ENCODE measurements at places on chromosomes 5 and 9.
A peak's percentile ranks its signal among the peaks of the same experiment; 100 is the strongest.

DNA sequence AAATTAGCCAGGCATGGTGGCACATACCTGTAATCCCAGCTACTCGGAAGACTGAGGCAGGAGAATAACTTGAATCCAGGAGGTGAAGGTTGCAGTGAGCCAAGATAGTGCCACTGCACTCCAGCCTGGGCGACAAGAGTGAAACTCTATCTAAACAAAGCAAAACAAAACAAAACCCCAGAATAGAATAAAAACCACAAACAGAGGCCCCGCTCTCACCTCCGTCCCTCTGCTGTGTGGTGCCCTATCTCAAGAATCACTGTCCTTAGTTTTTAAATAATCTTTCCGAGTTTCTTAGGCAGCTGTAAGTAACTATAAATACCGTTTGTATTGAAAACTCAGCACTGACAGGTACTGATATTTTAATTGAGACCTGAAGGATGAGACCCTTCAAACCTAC lies 42.7 kb upstream of the IER5L start:
- DNase-seq = no peak

DNA sequence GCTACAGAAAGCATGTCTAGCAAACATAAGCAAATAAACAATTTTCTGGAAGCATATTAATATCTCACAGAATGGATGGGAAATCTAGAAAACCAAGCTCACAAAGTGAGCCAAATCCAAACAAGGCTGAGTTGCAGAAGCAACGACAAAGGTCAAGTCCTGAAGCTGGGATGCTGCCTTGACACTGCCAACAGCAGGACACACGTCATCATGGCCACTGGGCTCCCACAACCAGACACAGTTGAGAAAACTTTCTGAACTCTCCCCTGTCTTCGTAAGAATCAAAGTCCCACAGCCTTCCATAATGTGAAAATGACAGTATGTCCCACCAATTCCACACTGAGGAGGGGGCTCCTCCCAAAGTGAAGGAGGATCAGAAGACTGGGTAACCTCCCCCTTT lies 37.6 kb downstream of the EPB41L4A start:
- DNase-seq = no peak

DNA sequence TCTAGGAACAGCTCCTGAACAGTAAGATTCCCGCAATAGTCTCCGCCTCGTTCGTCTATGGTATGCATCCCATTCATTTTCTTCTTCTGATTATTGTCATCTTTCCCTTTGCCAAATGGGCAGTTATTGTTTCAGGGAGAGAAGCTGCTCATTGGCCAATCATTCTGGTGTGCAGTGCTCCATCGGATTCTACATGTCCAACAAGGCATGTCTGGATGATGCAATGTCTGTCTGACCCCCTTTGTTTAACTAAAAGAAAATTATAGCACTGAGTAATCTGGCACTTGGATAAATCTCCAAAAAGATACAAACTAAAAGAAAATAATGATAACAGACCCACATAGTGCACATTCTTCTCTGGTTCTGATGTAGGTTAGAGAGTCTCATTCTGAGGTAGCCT lies 515.6 kb upstream of the DMAC1 start:
- no peak for DNase-seq

DNA sequence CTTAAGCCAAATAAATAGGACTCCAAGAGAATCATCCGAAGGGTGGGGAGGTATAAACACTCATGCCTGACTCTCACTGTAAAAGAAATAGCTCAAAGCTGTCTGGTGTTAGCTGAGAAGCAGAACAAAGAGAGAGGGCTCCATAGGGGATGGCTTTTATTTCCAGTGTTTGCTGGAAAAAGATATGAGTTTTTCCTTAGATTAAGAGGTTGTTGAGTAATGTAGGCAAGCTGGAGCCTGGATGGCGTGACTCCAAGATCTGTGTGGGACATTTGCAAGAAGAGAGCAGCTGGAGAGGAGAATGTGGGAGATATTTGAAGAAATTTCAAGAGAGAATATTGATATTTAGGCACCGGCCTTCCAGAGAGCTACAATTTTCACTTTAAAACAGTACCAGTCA lies 793.7 kb upstream of the RGMB start:
- no peak for DNase-seq

DNA sequence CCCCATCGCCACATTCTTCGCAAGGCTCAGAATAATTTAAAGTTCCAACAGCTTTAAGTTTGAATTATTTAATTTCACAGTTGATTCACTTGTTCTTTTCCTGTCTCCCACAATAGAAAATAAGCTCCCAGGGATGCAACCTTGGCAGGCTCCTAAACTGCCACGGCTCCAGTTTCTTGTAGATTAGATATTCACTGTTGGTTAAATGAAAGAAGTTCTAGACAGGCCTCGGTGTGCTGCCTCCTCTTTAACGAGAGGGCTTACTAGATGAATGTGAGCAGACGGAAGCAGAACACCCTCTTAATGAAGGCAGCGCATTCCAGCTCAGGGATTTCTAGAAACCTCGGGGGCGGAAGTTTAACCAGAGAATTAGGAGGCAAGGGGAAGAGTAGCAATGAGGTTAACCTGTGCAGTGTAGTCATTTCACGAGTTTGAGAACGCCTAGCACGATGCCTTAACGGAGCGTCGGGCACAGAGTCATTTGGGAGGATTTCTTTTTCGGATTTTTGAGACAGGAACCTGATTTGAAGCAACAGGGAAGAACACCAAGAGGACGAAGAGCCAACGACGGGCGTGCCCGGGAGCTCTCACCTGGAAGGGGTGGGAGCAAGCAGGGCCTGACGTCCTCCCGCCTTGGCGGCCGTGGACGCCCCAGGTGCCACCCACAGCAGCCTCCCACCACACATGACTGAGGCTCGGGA lies 637 bp upstream of the SMC5 start:
- peak; percentile 50 for DNase-seq

DNA sequence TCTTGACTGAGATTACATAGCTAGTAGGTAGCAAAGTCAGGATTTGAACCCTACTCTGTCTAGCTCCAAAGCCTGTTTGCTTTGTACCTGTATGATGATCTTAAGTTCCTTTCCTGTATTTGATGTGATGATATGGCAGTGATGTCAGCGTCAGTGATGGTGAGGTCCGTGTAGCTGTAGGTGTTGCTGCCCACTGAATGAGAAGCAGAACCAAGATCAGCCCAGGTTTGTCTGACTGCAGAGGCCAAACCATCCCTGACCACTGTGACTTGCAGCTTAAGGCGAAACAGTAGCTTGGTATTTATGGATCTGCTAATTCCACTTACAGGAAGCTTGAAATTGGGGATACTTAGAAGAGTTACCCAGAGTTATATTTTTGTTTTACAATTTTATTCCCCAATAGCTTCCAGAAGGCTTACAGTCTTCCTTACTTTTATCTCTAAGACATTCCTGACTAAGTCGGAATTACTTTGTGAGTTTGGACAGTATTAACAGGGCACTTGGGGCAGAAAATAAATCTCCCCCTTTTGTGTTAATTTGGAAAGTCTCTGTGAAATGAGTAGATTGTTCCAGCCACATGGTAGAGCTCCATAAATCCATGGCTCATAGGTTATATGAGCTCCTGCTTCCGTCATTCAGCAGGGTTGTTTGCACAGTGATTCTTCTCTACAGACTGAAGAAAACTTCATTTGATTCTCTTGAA lies 273.4 kb downstream of the NR3C1 start:
- DNase-seq = no peak

- no peak for DNase-seq
Measured at GRCh38 chr5:158777647-158778350, 321.9 kb downstream of the EBF1 start.

DNA sequence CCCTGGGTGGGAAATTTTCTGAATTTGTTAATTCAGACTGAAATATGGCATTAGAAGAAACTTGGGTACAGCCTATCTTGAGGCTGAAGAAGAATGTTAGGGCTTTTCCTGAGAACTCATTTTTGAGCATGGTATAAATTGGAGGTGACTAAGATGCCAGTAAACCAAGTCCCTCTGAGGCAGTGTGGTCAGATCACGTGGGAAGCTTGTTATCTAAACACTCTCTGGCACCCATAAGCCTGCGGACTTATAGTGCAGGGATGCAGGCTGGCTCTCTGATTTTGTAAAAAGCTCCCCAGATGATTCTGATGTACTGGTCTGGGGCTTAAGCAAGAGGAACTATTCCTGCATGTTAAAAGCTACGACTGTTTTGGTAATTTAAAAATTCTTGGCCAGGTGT lies 34.3 kb downstream of the MTMR12 start:
- DNase-seq = peak; percentile 43

DNA sequence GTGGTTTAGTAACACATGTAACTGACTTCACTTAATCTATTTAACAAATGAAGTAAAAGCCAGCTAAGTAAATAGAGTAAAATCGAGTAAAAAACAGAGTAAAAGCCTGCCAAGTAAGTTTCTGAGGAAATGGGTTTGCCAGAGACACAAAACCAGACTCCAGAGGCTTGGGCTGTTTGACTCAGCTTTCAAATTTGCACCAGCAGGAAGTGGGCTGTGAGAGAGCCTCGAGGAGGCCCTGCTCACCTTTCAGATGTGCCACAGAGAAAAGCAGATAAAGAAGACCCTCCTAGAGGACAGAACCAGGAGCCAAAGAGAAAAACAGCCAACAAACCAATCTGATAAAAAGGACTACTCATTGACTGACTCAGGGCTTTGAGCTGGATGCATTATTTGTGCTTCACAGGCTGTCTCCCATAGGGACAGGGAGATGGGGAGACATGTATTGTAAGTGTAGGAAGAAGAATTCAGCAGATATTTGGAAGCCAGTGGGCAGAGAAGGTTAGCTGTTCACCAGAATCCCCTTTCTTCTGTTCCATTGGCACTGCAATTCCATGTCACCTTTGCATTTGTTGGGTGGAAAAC lies 14.4 kb upstream of the AMACR start:
- DNase-seq = peak; percentile 68

- DNase-seq = no peak
Measured at GRCh38 chr5:80698369-80698768, 43.6 kb upstream of the DHFR start.

DNA sequence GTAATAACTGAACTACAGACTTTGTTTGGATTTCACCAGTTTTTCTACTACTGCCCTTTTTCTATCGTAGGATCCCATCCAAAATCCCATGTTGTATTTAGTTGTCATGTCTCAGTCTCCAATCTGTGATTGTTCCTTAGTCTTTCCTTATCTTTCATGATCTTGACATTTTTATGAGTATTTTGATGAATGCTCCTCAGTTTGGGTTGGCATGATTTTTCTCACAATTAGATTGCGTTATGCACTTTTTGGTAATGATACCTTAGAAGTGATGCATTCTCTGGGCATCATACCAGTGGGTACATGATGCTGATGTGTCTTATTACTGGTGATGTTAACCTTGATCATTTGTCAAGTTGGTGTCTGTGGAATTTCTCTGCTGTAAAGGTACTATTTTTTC lies 5.7 kb downstream of the SLC22A4 start:
- no peak for DNase-seq

DNA sequence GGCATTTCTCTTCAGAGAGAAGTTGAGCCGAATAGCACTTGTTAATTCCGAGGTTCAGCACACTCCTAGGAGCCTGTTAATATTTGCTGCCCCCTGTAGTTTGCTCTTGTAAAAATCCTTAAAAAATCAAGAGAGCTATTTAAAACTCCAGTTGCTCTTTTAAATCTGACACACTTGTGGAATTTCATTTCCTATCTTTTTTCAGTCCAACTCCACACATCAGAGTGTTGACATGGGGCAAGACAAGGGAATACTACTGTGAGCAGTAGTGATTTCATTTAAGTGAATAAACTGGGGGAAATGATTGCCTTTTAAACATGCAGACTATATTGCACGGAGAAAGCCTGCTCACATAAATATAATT lies 1096.3 kb upstream of the DMAC1 start:
- DNase-seq = no peak

DNA sequence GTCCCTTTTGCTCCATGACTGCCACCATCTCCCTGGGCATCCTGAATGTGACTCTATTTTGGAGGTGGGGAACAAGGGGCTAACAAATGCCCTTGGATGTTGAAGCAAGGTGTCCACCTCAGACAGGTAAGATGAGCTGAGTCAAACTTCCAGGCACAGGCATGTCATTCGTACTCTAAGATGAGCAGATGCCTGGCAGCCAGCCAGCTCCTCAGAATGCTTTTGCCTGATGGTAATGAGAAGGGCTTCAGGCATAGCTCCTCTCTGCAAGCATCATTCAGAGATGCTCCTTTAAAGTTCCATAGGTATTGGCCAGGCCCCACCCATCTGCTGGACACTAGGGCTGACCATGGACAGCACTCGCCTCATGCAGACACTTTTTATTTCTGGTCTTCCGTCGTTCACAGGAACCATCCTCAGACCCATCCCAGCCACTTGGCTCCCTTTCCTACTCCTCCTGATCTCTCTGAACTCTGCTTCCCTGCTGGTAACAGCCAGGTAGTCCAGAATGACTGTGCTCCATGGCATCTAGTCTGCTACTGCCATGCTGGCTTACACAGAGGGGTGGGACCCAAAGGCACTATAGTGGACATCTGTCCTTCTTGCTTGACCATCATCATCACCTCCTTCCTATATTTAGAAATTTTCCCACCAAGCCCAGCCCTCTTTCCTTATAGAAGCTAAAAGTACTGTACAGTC lies 118.8 kb downstream of the GLIS3 start:
- DNase-seq = no peak

- DNase-seq = no peak
Measured at GRCh38 chr9:19496321-19497050, 87.7 kb downstream of the ACER2 start.

DNA sequence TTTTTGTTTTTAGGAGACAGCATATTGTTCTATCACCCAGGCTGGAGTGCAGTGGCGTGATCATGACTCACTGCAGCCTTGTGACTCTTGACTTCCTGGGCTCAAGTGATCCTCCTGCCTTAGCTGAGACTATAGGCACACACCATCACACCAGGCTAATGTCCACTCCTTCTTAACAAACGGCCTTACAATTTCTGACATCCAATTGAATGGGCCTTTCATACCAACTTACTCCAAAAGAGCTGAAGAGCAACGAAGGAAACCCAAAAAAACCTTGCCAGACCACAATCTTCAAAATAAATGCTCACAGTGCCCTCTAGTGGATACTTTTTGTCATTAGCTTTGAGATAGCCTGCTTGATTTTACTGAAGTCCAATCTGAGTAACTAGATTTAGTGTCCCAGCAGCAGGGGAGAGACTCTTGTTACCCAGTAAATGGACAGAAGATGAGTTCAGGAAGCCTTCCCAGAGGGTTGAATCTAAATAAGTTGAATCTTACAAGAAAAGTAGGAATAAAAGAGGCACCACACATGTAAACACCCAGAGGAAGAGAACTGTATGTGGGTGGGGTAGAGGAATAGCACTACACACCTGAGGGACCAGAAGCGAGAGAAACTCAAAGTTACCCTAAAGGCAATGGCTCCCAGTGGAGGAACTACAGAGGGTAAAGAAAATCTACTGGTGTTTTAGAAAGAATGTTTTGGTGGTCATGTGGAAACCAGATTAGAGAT lies 9.3 kb downstream of the ZNF622 start:
- peak; percentile 28 for DNase-seq

- no peak for DNase-seq
Measured at GRCh38 chr5:65087154-65087553, 318.4 kb downstream of the CWC27 start.
